ENCODE measurements at places on chromosomes 11 and 22.
A peak's percentile ranks its signal among the peaks of the same experiment; 100 is the strongest.

DNA sequence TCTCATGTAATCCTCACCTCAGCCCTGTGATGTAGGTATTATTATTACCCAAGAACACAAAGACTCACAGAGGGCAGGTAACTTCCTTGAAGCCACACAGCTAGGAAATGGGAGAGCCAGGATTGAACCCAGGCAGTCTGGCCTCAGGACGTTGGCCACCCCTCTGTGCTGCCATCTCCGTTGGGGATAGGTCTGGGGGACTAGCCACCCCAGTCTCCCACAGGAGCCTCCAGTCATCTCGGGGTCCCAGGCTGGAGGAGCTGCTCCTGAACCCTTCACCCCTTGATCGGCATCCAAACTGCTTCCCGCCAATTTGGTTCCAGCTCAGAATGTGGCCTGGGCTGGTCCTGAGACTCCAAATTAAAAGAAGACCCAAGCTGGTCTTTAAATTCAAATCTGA is 10.4 kb upstream of the TCF20 start:
- no peak for DNase-seq

DNA sequence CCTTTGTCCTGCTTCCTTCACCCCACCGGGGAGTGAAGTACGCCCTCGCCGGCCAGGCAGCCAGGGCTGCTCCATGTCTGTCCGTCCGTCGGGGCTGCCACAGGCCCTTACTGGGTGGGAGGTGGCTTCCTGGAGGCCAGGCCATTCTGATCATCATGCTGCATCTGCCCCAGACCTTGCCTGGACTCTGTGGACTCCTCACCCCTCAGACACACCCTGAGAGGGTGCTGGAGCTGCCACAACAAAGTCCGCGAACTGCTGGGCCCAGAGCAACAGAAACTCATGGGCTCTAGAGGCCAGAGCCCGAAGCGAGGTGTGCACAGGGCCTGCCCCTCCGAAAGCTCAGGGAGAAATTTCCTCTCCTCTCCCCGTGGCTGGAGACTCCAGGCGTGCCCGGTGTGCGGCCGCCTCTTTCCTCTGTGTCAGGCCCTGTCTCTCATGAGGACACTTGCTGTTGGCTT is 124.2 kb downstream of the KCNQ1OT1 start:
- DNase-seq: no peak

DNA sequence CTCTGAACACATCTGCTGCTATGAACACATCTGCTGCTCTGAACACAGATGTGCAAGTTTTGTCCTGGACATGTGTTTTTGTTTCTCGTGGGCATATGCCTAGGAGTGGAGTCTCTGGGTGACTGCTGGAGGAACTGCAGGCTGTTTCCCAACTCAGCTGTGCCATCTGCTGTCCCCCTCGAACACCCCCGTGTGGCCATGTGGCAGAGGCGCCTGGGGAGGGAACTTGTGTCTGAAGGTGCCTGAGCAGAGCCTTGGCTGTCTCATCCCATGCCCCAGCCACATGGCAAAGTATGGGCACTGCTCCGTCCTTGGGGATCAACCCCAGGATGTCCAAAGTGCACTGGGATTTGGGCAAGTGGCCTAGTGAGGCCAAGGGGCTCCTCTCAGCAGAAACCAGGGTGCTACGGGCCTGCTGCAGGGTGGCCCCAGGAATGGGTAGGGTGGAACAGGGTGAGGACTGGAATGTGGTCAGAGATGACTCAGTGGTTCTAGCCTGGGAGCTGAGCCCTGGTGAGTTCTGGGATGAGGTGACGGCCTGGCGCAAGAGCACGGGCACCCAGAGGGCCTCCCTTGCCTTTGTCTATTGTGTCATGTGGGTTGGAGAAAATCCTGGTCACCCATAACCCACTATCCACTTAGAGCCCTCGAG is 14.7 kb downstream of the GATD1 start:
- DNase-seq: no peak

DNA sequence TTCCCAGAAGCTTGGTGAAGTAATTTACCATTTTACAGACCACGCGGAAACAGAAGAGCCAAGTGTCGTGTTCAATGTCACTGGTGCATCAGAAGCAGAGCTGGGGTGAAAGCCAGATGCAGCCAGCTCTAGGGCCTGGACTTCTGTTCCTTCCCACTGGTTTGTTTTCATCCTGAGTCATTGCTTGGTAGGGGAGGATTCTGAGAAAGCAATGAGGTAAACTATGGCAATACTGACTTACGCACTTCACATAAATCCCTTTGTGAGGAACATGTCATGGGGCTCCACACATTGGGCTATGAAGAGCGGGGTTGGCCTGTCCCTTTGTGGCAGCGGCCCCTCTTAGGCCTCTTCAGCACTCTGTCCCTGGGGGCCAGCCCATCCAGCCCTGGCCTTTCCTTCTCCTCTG is 52.4 kb upstream of the RBFOX2 start:
- no peak for DNase-seq

DNA sequence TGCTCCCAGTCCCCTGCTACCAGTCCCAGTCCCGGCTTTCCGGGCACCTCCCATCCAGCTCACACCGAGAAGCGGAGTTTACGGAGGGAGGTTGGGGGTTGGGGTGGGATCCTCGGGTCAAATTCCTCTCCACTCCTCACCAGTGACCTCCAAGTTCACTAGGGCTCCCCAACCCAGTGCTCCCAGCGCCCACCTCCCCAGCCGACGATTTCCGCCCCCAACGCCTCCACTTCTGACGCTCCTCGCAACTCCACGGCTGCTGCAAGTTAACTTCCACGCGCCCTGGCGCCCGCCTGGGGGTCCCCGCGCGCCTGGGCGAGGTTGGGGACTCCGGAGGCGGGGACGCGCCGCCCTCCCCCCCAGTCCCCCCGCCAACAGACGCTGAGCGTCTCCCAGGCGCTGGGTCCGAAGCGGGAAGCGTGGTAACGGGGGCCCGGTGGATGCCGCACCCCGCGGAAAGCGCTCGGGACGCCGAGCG is 526 bp downstream of the TPST2 start:
- no peak for DNase-seq

DNA sequence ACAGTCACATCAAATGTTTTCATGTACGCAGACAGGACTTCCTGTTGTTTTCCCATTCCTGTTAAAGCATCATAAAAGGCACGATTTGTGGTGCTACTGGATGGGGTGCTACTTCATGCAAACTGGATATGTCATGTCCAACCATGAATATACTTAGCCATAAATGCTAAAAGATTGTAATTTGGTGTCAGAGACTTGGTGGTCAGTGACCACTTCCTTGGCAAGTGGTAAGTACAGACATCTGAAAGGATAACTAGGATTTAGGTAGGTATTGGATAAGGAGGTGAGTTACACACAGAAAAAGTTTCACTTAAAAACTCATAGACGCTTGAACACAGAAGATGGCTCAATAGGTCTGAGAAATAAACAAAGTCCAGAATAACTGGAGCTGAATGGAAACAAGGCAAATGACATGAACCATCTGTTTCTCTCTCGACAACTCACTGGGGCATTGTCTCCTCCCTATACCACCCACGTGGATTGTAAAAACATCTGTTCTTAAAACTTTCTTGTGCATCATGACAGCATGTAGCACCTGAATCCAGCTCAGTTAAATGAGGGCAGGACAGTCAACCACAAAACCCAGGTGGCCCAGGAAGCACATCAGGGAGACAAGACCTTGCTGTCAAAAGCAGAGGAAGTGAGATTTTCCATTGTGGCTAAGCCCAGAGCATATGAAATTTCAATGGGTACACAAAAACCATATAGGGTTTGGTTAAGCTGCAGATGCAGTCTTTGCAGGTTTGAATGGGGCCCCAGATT is 22.1 kb upstream of the IGLL5 start:
- DNase-seq: no peak

GRCh38 chr11:66112601-66113499 is 42.8 kb downstream of the PACS1 start:
- no peak for DNase-seq

GRCh38 chr22:32957200-32957803 is 100.9 kb downstream of the SYN3 start:
- DNase-seq: no peak

DNA sequence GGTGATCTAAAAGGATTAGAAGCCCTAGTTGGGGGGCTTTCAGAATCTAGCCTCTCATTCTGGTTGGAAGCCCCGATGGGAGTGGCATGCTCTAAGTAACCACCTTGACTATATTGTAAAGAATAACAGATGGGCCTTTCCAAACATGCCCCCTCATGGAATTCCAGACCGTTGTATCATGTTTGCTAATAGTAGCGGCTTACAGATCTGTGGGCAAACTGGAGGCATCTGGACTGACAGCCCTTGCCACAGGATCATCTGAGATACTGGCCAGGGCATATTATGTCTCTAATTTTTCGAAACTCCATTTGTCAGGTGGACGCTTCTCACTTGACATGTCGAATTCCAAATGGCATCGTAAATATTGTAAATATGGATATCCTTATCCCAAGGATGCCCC is 10.5 kb downstream of the APIP start:
- no peak for DNase-seq

GRCh38 chr22:25453557-25453956 is 110.9 kb upstream of the GRK3 start:
- no peak for DNase-seq

GRCh38 chr22:17767233-17768065 is 6.8 kb downstream of the BID start:
- DNase-seq: peak; percentile 40

DNA sequence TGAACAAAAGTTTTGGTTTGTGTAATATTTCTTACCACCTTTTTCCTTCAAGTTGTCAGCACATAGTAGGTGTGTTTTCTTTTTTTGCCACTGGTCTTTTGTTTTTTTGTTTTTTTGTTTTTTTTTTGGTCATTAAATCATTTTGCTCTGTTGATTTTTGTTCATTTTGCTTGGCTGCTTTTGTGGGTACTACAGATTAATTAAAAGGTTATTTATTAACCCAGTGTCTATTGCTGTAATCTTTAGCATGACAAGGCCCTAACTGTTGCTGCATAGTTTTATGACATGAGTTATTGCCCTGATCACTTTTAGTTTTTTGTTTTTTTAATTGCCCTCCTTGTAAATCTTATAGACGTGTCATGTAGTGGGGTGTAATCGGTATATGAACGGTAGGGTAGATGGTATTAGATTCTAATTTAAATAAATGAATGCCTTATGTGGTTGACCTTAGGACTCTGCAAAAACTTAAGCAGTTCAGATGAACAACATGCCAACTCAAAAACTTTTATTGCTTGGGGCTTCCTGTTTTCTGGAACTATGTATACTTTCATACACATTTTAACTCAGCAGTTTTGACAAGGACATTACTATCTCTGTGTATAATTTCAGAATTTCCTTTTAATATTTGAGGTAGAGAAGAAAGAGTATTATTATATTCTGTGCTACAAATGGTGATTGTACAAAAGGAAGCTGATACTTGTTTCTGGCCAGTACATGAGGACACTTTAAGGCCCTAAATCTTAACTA is 7.9 kb downstream of the EWSR1 start:
- DNase-seq: no peak

DNA sequence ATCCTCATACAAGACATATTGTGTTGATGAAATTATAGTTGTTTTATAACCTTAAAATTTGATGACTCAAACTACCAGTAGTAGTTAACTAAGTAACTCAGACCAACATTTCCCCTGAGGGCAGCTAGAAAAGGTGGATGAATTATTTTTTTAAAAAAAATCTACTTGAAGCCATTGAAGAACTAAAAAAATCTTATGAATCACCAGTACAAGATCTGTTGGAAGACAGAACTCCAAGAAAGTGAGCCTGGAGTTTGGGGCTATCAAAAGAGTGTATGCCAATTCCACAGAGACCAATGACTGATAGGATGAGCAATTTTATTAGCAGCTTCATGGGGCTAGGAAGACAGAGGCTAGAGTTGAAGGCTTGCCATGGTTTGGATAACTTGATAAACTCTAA is 72.4 kb downstream of the CYP2R1 start:
- DNase-seq: no peak

DNA sequence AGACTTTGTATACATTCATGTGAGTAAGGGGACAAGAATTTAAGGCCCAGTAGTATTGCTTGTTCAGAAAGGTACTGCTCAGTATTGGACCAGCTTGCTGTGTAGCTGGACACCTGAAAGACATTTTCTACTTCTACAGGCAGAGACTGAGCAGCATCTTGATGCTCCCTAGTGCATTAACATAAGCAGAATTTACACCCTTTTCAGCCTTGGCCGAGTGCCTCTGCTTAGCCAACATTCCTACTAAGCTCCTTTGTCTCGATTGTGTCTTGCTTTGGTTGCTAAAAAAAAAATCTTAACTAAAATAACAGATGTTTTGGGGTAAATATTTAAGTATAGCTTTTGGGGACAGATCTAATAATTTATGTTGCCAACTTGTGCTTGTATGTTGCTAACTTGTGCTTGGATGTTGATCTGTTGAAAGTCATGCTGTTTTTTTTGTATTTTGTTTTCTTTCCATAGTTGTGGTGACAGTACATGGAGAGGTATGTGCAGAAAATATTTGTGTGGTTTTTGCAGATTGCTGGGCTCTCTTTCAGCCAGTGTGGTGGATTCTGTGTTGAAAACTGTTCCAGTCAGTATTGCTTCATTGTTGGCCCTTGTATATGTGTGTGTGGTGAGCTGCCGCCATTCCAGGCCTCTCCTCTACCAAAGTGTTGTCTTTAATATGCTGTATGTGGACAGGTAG is 3.7 kb downstream of the PTS start:
- no peak for DNase-seq

GRCh38 chr11:14593671-14594070 is 49.9 kb upstream of the PDE3B start:
- DNase-seq: no peak

DNA sequence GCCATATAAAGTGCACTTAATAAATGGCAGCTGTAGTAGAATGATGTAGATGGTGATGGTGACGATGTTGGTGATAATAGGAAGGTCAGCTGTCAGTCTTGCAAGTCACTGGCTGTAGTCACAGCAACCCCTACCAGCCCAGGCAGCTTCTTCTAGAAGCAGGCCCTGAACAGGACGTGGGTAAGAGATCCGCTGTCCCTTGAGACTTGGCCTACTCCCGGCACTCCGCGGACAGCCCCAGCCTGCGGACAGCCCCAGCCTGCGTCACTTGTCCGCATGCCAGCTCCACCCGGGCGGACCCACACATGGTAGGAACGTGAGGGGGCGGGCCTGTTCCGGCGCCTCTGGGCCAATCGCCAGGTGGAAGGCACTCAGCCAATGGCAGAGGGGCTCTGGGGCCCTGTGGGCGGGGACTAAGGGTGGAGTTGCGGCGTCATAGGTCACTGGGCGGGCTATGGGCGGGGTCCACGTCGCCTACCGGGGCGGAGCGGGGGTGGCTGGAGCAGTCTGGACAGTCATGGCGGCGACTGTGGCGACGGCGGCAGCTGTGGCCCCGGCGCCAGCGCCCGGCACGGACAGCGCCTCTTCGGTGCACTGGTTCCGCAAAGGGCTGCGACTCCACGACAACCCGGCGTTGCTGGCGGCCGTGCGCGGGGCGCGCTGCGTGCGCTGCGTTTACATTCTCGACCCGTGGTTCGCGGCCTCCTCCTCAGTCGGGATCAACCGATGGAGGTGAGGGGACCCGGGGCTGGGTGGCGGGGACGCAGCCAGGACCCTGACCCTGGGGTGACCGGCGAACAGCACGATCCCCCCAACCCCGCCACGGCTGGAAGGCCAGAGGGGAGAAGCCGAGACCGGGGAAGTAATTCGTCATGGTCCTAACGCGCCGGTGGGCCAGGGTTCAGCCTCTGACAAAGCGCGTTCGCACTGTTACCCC is at the start of gene CRY2:
TSS of gene CRY2 (plus strand) at position 502 of the 937 bp plus-strand sequence. CDS start at position 518, 16 bp downstream.
- peak; percentile 97 for DNase-seq
